ENCODE measurements at places on chromosomes 6 and 20.
A peak's percentile ranks its signal among the peaks of the same experiment; 100 is the strongest.

GRCh38 chr6:111841822-111842221 is 31.4 kb downstream of the FYN start:
- no peaks in the 10 kb centered on the region for H3K27me3 ChIP-seq
- H3K27ac ChIP-seq, result no peak overlapping the region
- no peak overlapping the region for H3K4me3 ChIP-seq
- peaks cover 45% of the 10 kb centered on the region for H3K4me1 ChIP-seq
- H3K36me3 ChIP-seq, result peaks cover 3% of the 10 kb centered on the region
- DNase-seq, result no peak

DNA sequence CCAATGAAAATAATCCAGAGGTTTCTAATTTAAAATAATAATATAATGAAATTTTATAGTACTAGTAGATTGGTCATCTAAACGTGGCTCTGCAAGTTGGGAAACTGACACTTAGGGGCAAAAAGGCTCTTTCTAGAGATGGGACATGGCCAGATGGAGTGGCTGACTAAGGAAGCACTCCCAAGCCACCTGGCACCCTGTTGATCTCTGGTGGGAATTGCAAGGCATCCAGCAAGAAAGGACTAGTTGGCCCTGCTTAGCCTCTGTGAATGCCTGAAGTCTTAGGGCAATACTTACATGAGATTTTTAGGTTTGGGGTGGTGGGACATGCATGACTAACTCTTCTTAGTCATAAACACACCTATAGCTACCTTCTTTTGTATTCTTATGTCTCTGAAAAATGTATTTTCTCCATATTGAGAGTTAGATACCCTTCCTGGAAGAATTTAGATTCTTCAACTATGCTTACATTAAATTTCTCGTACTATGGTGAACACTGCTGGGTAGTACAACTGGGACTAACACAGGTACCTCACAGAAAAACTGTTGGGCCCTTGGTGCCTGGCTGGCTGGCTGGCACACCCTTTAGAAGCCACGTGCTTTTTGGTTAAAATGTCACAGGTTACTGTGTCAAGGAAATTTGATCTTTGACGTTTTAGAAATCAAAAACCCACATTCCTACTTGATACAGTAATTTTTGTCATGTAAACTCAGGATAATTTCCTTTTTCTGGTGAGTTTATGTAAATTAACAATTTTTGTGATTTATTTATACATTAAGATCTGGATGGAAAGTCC is 25.0 kb upstream of the SH3BGRL2 start:
- no peaks in the 10 kb centered on the region for H3K36me3 ChIP-seq
- no peak overlapping the region for H3K27ac ChIP-seq
- no peak for DNase-seq
- no peaks in the 10 kb centered on the region for H3K4me1 ChIP-seq
- H3K4me3 ChIP-seq, result no peak overlapping the region

- no peak for DNase-seq
- no peak overlapping the region for H3K27ac ChIP-seq
- no peaks in the 10 kb centered on the region for H3K36me3 ChIP-seq
- H3K4me1 ChIP-seq, result no peaks in the 10 kb centered on the region
- no peak overlapping the region for H3K4me3 ChIP-seq
These were observed 236.6 kb upstream of the CHD6 start for GRCh38 chr20:41854765-41855164.

DNA sequence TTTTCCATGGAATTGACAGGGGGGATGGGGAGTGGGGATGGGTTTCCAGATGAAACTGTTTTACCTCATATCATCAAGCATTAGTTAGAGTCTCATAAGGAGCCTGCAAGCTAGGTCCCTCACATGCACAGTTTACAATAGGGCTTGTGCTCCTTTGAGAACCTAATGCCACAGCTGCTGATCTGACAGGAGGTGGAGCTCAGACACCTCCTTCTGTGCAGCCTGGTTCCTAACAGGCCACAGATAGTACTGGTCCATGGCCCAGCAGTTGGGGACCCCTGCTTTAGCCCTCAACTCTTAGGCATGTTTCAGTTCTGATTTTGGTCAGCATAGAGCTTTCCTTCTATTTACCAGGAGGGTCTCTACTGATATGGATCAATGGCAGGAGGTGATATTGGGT is 251.6 kb downstream of the LAMA2 start:
- H3K4me1 ChIP-seq, result no peaks in the 10 kb centered on the region
- DNase-seq, result no peak
- H3K27me3 ChIP-seq, result no peaks in the 10 kb centered on the region
- H3K27ac ChIP-seq, result peak overlapping the region; percentile 60

DNA sequence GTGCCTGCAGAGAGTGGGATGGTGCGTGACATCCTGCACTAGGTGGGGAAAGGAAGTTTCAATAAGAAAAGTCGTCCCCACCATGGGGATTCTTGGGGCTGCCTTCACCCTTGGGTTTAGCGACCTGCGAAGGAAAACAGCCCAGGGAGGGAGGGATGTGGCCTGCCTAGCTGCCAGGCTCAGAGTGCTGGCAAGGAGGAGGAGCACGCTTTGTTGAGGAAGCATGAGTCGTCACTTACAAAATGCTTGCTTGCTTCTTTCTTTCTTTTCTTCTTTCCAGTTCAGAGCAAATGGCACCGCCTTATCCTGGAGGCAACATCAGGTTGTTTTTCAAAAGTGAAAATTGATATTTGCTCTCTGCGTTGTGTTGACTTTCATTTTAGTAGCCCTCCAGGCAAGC is 123.2 kb downstream of the TFAP2C start:
- peaks cover 18% of the 10 kb centered on the region for H3K27me3 ChIP-seq
- no peaks in the 10 kb centered on the region for H3K4me1 ChIP-seq
- no peaks in the 10 kb centered on the region for H3K36me3 ChIP-seq
- H3K4me3 ChIP-seq, result no peak overlapping the region

- no peak overlapping the region for H3K4me3 ChIP-seq
- DNase-seq, result peak; percentile 25
- no peak overlapping the region for H3K27ac ChIP-seq
- no peaks in the 10 kb centered on the region for H3K36me3 ChIP-seq
These were observed 113.3 kb upstream of the FRMD1 start for GRCh38 chr6:168192195-168192900.

DNA sequence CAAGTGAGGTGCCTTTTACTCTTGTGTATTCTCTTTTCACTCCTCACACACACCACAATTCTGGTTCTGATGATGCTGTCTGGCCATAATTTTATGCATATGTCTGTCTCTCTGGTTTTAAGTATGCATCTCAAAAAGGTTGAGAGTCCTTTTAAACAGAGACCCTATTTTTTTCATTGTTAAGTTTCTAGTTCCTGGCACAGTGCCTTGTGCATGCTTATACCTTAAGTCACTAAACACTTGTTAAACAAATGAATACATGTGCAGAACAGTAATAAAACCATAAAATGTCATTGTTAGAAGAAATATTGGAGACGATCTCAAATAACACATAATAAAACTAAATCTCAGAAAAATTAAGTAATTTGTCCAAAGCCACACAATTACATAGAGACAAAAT is 7.9 kb downstream of the ROS1 start:
- H3K4me1 ChIP-seq, result no peaks in the 10 kb centered on the region
- peaks cover 4% of the 10 kb centered on the region for H3K27me3 ChIP-seq
- H3K27ac ChIP-seq, result no peak overlapping the region
- no peak for DNase-seq
- no peak overlapping the region for H3K4me3 ChIP-seq

- DNase-seq, result no peak
- H3K36me3 ChIP-seq, result no peaks in the 10 kb centered on the region
- H3K27ac ChIP-seq, result no peak overlapping the region
- no peaks in the 10 kb centered on the region for H3K4me1 ChIP-seq
These were observed 173.5 kb downstream of the SLC35F1 start for GRCh38 chr6:118080547-118080946.
